ENCODE measurements at places on chromosomes 7 and 10.
A peak's percentile ranks its signal among the peaks of the same experiment; 100 is the strongest.

DNA sequence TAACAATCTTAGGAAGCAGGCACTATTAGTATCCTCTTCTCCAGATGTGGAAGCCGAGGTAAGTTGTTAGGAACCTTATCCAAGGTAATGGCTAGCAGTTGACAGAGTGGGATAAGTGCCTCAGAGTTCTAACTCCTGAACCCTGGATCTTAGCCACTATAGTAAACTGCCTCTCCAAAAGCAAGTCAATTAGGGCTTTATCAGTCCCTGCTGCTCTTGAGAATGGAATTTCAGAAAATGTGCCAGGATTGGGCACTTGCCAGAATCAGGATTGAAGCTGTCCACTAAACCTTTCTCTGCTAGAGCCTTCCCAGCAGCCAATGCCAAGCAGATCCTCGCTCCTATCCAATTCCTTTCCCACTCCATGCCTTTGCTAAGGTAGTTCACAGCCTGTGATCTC is 777.5 kb upstream of the POM121L12 start:
- no peak for DNase-seq

GRCh38 chr7:150742286-150742968 is 5.2 kb downstream of the GIMAP5 start:
- no peak for DNase-seq

- peak; percentile 35 for DNase-seq
These were observed 33.1 kb downstream of the ZMIZ1 start for GRCh38 chr10:79101560-79102497.

DNA sequence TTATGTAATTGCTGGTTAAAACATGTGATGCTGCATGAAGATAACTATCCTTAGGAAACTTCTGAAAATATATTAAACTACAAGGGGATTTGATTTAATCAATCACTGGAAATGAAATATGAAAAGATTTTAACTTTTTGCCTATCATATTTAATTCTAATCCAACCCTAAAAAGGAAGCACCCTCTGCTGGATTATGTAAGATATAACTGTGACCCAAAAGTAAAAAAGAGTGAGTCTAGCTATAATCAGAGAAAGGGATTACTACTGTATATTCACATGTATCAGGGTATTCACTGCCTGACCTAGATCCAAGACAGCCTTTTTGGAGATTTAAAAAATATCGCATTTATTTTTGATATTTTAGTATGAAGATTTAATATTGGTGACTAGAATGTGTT is 295.5 kb downstream of the MDFIC start:
- no peak for DNase-seq

GRCh38 chr10:113443141-113443925 is 109.5 kb upstream of the HABP2 start:
- no peak for DNase-seq

Data from Ammon's horn (tissue), 1 donor.